ENCODE measurements at places on chromosomes 16 and 17.

GRCh38 chr17:43547659-43548256 lies 1.6 kb upstream of the ETV4 start:
- no peak for DNase-seq

DNA sequence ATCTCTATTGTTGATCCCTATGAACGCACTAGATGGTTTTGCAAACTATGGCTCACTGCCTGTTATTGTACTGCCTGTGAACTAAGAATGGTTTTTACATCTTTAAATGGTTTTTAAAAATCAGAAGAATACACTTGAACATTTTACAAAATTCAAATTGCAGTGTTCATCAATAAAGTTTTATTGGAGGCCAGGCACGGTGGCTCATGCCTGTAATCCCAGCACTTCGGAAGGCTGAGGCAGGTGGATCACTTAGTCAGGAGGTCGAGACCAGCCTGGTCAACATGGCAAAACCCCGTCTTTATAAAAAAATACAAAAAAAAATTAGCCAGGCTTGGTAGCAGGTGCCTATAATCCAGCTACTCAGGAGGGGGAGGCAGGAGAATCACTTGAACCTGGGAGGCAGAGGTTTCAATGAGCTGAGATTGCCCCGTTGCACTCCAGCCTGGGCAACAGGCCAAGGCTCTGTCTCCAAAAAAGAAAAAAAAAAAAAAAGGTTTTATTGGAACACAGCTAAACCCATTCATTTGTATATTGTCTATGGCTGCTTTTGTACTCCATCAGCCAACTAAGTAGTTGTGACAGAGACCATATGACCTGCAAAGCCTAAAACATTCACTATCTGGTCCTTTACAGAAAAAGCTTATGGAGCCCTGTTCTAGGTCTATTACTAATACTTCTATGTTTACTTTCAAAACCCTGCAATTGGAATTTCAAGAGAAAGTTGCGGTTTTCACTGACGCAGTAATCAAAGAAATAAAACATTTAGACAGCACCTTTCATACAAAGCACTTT lies 18.9 kb downstream of the IKZF3 start:
- no peak for DNase-seq

- no peak for DNase-seq
Measured at GRCh38 chr17:3012926-3013581, 50.4 kb downstream of the OR1D5 start.

DNA sequence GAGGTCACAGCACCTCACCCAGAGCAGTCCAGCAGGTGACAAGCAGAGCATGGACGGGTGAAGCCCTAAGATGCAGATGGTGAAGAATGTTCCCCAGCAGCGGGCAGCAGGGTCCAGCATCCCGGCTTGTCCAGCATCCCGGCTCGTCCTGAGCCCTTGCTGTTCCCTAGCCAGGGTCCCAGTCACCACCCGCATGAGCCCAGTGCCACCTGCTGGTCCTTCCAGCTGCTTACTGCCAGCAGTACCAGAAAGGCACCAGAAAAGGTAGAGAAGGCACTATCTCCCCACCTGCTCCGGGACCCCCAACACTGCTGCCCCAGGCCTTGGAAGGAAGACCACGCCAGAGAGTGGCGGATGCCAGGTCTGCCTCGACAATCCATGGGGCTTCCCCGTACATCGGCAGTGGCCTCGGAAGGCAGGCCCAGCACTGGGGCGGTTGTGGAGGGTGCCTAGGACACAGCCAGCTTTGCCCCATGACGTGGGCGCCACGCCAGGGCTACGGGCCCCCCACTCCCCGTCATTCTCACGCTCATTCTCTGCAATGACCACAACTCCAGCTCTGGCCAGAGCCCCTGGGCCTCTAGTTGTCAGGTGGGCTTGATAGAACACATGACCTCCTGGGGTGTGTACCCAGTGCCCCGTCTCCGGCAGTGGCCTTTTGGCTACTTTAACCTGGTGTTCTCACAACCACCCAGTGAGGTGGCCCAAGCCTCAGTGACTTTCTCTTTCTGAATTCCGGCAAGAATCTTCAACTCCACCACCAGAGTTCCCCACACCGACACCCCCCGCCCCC lies 1.4 kb downstream of the CENPX start:
- DNase-seq = peak; percentile 61

DNA sequence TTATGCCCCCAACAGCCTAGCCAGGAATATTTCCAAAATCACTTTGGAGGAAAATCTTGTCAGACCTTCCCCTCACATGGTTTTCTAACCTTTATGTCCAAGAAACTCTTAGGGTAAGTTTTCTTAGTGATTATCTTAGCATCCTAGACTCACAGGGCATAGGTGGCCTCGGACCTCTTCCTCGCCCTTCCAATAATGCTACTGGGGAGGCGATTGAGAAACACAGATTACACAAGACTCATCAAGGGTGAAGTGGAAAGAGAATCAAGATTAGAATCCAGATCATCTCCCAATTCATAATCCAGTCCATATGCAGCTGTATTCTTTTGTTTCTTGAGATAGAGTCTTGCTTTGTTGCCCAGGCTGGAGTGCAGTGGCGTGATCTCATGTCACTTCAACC lies 358.4 kb upstream of the CDH5 start:
- no peak for DNase-seq

- DNase-seq = no peak
Measured at GRCh38 chr16:53085931-53086421, 31.2 kb downstream of the CHD9 start.

DNA sequence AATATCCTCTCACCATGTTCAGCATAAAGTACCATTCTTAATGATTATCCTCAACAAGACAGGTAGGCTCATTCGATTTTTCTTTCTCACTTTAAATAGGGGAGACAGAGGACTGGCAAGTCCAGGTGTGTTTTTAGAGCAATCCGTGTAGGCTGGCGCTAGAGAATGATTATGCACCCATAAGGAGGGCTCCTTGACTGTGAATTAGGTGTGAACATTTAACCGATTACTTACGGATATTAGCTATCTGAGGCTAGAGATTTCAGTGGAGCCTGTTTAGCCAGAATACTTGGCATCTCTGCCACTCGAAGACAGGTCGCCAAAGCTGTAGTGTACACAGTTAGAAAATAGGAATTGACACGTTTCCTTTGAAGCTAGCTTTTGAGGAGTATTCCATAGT lies 1.9 kb downstream of the SEC14L1 start:
- no peak for DNase-seq

- no peak for DNase-seq
Measured at GRCh38 chr17:80588702-80589383, 44.2 kb downstream of the RPTOR start.

DNA sequence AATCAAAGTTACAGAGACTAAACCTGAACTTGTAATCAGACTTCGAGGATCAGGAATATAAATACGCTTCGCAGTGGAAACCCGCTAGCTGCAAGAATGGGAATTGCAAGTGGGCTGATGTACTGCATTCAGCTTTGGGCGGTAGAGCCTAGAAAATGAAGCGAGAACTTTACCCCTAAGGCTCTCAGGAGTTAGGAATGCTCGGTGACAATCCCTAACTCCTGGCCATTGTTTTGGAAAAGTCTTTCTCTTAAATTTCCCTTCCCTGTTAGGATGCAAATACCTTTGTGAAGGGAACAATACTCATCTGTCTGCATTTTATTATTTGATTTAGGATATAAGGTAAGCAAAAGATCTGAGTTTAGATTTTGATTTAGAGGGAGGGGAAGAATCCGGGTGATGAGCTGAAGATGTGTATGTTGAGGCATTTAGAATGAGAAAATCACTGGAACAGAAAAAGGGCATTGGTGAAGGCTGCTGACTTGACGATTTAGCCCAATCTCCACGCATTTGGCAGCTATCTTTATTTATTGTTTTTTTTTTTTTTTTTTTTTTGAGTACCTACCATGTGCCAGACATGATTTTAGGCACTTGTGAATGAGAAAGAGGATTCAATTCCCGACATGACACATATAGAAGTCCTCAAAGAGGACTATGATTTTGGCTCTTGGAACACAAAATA lies 2.2 kb upstream of the TOX3 start:
- DNase-seq = no peak

GRCh38 chr16:27980919-27981700 lies 82.4 kb downstream of the GSG1L start:
- DNase-seq = no peak

DNA sequence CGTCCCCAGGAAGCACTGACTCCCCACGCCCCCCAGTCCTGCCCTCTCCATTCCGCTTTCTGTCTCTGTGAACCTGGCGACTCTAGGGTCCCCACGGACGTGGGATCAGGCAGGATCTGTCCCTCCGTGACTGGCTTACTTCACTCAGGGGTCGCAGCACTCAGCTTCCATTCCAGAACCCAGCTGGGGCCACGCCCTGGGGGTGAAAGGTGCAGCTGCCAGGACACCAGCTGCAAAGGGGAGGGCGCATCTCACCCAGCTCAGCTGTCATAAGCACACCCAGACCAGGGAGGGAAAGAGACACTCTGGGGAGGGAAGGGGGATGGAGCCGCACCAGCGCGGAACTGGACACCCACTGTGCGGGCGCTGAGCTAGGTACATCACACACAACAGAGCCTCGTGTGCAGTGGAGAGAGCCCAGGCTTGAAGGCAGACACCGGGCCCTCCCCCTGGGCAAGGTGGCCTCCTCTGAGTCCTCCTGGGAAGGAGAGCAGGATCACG lies 18.5 kb upstream of the HEXD start:
- DNase-seq = no peak

GRCh38 chr16:50988441-50988840 lies 162.6 kb downstream of the SALL1 start:
- DNase-seq = no peak

DNA sequence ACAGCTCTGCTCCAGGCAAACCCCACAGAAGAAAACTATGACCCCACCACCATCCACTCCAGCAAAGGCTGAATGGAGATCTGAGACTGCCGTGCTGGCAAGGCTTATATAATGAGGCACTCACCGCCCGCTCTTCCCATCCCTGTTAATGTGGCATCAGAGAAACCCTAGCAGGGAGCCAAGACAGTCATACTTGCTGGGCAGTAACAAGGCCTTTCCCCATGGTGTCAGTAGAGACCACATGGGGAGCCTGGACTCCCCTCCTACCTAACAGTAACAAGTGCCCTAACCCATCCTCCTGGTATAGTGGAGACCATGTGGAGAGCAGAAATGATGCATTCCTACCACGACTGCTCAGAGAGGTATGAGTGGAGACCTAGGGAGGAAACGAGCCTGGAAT lies 235.2 kb downstream of the C16orf78 start:
- no peak for DNase-seq

DNA sequence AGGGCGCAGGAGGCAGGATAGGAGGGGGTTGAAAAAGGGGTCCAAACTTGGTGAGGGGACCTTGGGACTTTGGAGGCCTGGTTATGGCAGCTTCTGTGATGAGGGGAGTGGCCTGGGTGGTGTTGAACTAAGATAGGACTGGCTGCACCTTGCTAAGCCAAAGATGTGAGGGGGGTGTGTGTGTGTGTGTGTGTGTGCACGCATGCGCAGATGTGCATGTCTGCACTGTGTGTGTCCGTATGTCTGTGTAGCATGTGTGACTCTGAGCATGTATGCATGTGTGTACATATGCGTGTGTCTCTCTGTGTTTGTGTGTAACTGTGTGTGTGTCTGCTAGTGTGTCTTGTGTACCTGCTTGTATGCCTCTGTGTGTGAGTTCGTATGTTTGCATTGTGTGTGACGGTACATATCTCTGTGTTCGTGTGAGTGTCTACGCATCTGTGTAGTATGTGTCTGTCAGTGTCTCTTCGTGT lies 4.1 kb downstream of the SLC16A5 start:
- DNase-seq = no peak

- DNase-seq = no peak
Measured at GRCh38 chr17:34723875-34724274, 144.5 kb downstream of the TMEM132E start.

- no peak for DNase-seq
Measured at GRCh38 chr17:31811101-31811500, 47.9 kb downstream of the COPRS start.

- DNase-seq = no peak
Measured at GRCh38 chr17:77615703-77616253, 342.7 kb upstream of the TNRC6C start.

GRCh38 chr17:38693700-38694329 lies 11.3 kb upstream of the MLLT6 start:
- DNase-seq = no peak

- DNase-seq = no peak
Measured at GRCh38 chr16:81841722-81842121, 62.6 kb downstream of the PLCG2 start.

DNA sequence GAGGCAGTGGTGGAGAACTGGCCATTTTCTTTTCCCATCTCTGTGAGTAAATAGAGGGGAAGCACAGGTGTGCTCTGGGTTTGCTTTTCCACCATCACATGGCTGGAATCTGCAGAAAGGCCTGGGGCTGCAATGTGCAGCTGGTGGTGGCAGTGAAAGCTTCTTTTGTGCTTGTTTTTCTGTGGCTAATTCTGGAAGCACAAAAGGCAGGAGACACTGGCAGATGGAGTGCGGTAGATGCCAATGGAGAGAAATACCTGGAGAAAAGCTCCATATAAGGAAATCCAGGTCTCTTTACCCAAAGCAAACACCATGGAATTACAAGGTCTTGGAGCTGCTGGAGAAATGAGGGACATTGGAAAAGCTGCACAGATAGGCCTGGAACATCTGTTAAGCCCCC lies 146.9 kb downstream of the HAPSTR1 start:
- peak; percentile 60 for DNase-seq

- DNase-seq = no peak
Measured at GRCh38 chr16:203246-203645, 23.0 kb downstream of the HBQ1 start.

GRCh38 chr17:6027342-6028024 lies 42.7 kb upstream of the WSCD1 start:
- DNase-seq = no peak

- no peak for DNase-seq
Measured at GRCh38 chr16:81956213-81956948, 54.9 kb downstream of the SDR42E1 start.

GRCh38 chr16:3859889-3860288 lies 20.6 kb downstream of the CREBBP start:
- DNase-seq = no peak

DNA sequence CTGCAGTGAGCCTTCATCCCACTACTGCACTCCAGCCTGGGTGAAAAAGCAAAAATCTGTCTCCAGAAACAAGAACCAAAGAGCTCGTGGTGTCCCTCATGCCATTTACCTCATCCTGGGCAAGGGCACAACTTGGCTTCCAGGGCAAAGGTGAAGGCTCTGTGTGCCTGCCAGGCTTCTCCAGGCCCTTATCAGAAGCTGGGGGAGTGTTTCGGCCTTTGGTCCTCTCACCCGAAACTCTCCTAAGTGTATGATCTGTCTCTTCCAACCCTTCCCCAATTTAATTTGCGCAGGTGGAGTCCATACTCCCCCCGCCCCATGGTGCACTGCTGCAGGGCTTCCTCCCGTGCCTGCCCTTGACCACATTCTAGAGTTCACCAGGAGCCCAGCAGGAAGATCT lies 1.1 kb downstream of the CES2 start:
- DNase-seq = no peak

DNA sequence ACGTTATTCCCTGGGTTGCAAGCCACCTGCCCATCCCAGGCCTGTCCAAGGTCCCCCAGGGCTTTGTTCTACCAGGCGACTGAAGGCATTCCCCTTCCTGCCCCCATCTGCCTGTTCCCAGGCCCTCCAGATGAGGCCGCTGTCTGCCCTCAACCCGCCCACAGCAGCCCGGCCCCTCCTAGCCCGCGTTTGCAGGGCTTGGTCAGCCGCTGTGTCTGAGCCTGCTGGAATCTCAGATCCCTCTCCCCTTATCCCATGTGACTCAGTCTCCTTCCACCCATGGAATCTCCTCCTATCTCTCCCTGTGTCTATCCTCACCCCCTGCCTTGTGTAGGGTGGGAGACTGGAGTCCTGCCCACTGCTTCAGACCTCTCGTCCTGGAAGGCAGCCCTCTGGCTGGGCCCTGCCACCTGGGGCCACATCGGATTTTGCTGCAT lies 186.0 kb upstream of the TNRC6C start:
- no peak for DNase-seq

GRCh38 chr17:22266231-22266630 lies 573.9 kb downstream of the KCNJ18 start:
- DNase-seq = no peak

Measured in caudate nucleus (tissue), 63 donors.